SK-N-SH (cell line): ENCODE measurements at places on chromosomes 4 and X. TPM values are rescaled to one million over a fixed set of nuclear protein-coding genes. Genes with fewer than 3 reads are reported as not detected.

DNA sequence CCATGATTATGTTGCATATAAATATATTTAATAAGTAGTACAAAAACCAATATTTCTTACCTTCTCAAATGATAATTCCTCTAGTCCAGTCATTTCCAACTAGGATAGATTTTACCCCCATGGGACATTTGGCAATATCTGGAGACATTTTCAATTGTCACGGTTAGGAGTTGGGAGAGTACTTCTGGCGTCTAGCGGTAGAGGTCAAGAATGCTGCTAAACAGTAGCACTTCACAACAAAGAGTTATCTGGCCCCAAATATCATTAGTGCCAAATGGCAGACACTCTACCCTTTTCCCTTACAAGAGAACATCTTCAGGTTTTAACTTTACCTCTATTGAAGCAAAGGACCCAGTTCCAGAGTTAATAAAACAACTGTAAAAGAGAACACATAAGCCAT, 168.1 kb downstream of the FAT4 start:
- no peak for DNase-seq

GRCh38 chr4:83108101-83108861, 6.2 kb downstream of the PLAC8 start:
- no peak for DNase-seq

GRCh38 chr4:41934514-41934900, 722 bp upstream of the TMEM33 start:
- DNase-seq: no peak

The WWC2 gene
- 18.4 and 19.0 TPM in 2 replicates for polyA plus RNA-seq
